Hematopoietic multipotent progenitor cell treated with erythropoietin and hydrocortisone succinate and interleukin-3 and kit ligand, for 6 days (in vitro differentiated cells): ENCODE measurements at places on chromosomes 12 and 14.

DNA sequence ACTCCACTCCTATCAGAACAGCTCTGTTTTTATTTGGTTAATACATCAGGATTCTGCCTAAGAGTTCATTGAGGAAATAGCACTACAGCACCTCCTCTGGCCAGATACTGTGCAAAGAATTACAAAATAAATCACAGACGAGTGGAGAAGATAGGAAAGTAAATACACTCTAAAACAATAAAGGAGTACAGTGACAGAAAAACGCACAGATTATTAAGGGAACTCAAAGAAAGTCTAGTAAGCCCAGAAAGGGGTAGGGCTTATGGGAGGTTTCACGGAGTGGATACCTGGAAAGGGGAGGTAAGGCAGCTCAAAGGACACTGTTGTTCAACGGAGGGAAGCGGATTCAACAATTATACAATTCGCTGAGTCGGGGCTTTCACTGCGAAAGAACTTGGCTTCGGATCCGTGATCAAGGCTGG is 5.5 kb downstream of the OR10AD1 start:
- DNase-seq, result peak; percentile 63

GRCh38 chr12:128069359-128069997 is 197.5 kb upstream of the TMEM132C start:
- DNase-seq, result peak; percentile 76

DNA sequence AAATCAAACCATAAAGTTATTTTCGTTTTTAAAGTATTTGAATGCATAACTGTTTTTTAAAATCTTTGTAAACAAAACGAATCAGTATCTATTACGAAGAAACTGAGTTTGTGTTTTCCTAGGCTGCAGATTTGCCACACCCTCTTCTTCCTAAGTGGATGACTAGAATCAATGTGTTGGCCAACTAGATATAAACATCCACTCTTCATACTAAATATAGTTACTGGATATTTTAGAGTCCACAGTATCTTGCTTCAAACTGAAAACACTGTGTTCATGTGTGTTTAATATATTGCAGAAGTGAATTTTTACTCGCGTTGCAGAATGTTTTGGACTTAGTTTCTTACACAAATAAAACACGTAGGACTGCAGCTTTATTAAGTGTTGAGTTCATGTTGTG is 63.2 kb downstream of the KLHL28 start:
- DNase-seq, result no peak

GRCh38 chr14:33682760-33683159 is 268.1 kb downstream of the EGLN3 start:
- no peak for DNase-seq

- DNase-seq, result no peak
These were observed 909.4 kb upstream of the LRFN5 start for GRCh38 chr14:40697231-40697630.

GRCh38 chr12:2550561-2551411 is 244.0 kb upstream of the FKBP4 start:
- no peak for DNase-seq

- DNase-seq, result peak; percentile 59
These were observed 8.8 kb upstream of the CLECL1 start for GRCh38 chr12:9741726-9742125.

DNA sequence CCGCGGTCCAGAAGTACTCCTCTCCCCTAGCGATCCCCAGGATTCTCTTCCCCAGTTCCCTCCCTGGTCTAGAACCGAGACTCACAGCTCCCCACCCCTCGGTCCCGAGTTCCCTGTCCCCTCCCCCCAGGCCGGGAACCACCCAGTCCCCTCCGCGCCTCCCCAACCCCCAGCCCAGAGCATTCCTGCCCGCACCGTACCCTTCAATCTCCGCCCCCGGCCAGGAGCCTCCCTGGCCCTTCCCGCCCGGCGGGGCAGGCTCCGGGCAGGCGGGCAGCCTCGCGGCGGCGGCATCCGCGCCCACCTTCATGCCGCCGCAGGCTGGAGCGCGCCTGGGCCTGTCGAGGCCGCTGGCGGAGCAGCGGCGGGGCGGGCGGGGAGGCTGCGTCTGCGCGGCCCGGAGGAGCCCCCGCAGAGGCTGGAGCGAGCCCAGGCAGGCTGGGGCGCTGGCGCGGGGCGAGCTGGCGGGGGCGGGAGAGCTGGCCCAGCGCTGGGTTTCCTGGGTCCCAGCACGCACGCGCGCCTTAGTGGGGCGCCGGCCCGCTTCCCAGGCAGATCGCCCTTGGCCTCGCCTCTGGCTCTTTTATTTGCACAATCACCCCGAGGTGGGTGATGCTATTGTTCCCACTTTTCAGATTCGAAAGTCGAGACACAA is 22.2 kb upstream of the GPR132 start:
- no peak for DNase-seq

DNA sequence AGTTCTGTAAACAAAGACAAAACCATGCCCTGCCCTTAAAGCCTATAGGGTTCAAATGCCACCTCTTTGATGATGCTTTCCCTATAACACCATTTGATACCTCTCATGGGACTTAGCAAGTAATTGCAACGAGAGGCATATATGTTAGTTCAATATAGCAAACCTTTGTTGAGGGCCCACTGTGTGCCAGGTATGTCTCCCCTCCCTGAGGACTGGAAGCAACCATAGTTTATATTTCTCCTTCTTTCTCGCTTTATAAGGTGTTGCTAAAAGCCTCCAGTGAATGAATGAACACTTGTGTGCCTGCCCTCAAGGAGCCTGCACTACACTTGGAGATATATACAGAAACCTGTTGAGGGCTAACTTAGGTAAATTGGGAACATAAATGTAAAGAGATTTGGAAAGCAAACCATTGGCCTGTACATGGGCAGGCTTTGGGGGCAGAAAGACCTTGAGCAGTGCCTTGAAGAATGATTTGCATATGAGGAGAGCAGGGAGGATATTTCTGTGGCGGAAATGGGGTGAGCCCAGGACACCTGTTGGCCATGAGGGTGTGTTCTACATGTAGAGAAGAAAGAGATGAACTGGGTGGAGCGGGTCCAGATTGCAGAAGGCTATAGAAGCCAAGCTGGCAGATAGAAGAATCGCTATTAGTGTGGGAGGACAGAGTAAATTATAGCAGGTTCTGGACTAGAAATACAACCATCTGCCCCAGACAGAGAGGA is 1.8 kb upstream of the CKAP4 start:
- no peak for DNase-seq

GRCh38 chr12:117919479-117919878 is 49.3 kb downstream of the KSR2 start:
- DNase-seq, result no peak

DNA sequence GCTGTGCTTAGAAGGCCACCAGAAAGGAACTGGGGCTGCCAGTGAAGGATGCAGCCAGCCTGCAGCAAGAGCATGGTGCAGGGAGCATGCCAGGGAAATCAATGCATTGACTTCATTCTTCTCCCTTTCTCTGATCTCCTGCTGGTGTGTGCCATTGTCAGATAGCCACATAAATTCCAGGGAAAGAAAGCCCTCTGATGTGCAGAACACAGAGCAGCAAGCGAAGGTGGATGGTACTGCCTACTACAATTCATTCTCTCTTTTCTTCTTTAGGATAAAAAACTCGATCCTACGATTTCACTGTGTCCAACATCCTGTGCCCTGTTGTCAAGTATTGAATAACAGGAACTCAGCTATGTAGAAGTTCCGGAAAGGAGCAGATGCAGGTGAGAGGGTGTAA is 446.7 kb upstream of the TMEM132C start:
- DNase-seq, result no peak

DNA sequence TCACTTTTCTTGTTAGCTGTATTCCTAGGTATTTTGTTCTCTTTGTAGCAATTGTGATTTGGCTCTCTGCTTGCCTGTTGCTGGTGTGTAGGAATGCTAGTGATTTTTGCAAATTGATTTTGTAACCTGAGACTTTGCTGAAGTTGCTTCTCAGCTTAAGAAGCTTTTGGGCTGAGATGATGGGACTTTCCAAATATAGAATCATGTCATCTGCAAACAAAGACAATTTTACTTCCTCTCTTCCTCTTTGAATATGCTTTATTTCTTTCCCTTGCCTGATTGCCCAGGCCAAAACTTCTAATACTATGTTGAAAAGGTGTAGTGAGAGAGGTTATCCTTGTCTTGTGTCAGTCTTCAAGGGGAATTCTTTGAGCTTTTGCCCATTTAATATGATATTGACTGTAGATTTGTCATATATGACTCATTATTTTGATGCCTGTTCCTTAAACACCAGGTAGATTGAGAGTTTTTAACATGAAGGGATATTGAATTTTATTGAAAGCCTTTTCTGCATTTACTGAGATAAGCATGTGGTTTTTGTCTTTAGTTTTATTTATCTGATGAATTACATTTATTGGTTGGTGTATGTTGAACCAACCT is 26.7 kb downstream of the CLECL1 start:
- DNase-seq, result no peak

DNA sequence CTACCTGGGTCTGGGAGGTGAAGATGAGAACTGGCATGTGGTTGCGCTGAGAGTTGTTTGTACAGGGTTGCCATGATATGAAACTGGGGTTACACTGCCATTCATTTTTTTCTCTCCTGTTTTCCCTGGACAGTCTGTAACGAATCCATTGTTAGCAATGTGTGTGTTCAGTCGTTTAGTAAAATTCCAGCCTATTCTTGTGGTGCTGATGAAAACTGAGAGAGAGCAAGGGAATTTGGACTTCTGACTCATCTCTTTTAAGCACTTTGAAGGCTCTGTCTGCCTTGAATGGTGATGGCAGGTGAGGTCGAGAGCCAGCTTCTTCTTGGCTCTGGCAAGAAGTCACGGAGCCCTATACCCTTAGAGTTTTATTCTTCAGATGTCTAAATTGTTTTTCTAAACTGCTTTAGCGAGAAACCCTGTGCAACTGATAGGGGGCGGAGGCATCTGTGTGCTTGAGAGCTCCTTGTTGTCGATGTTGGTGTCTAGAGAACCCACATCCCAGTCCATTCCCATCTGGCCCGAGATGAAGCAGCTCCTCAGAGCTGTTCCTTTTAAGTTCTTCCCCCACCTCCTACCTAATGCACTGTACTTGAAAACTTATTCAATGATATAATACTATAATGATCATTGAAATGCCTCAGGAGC is 204.4 kb downstream of the TMX1 start:
- no peak for DNase-seq

GRCh38 chr12:52949413-52950331 is 754 bp downstream of the KRT18 start:
- peak; percentile 46 for DNase-seq

DNA sequence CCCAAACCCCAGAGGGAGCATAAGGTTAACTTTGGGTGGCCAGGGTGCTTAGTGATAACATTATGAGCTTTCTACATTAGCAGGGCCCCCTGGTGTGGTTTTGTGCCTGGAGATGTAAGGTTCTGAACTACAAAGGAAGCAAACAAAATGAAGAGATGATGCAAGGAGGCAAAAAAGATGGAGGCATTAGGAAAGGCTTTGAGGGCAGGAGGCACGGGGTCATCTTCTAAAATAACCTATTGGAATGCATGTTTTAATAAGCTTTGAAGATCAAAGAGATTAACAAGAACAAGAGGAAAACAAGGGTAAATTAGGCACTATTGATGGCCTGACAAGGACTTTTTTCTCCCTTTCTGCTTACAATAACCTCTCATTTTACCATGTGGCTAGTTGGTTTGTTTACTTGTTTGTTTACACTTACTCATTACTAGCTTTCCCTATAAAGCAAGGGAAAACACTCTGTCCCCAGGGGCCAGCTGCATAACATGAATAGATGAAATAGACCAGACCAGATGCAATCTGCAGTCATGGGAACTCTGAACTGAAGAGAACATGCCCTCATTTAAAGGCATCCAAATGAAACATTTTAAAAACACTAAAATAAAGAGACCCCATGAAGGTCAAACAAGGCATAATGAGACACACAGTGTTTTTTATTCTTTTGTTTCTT is 390.3 kb downstream of the DIO2 start:
- no peak for DNase-seq

GRCh38 chr12:51529651-51529970 is 61.4 kb upstream of the SCN8A start:
- no peak for DNase-seq

DNA sequence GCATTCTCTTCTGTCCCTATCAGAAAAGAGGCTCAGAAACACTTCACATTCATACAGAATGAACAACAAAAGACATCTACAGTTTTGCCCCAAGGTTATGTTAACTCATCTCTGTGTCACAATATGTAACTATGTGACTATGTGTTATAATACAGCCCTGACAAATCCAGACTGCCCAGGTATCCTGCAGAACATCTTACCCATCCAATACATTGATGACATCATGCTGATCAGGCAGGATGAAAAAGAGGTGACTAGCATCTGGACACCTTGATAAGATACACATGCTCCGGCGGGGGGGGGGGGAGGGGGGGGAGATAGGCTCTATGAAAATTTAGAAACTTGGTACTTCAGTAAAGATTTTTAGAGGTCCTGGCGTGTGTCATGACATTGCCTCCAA is 8.3 kb upstream of the GNS start:
- no peak for DNase-seq

DNA sequence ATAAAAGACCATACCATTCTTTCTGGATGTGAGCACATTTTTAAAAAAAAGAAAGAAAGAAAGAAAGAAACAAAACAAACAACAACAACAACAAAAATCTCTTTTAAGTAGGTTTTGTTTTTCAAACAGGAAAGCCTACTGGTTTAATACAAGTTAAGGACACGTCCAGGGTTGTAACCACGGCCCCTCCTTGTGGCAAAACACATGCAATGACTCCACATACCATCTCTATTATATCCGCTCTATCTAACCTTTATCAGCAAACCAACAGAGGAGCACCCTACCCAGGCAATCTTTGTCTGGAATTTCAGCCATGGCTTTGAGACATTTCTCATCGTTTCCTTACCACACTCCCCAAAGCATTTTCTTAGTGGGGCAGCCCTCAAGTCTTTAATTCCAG is 360.5 kb upstream of the TMPO start:
- peak; percentile 18 for DNase-seq

DNA sequence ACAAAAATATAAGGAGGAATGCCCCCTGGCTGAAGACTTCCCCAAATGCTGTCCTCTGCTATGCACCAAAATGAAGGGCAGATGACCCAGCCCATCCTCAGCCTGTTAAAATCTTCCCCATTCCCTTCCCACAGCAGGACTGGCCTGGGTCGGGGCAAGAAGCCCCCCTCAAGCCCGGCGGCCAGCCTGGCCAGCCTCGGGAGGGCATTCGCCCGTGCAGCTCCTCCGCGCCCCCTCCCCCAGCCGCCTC is 413 bp downstream of the RARG start:
- no peak for DNase-seq

- DNase-seq, result no peak
These were observed 42.2 kb downstream of the MRPL42 start for GRCh38 chr12:93509506-93509905.

DNA sequence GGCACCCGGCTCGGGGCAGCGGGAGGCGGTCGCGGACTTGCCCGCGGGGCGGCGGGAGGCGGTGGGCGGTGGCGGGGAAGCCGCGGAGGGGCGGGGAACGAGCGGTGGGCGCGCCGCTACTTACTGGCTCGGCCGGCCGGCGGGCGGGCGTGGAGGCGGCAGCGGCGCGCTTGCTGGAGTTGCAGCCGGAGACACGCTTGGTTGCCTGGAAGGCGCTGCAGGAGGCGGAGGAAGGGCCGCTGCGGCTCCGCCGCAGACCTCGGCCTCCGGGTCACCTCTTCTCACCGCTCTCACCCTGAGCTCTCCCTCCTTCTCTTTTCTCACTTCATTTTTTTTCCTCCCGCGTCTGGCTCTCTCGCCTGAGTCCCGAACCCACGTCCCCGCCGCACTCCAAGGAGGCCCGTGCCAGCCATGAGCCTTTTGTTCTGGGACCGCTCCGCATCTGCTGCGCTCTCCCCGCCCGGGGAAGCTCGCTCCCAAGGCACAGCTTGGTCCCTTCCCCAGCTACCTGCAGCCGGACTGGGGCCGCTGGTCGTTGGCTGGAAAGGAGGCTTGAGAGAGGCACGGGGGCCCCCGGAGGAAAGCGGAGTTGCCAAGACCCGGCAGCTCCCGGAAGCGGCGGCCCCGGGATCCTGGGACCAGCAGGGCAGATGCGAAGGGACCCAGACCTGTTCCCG is 592 bp upstream of the KCNK10 start:
- DNase-seq, result no peak
